Iris pigment epithelial cell (primary cell): ENCODE measurements at places on chromosomes 1 and 21.

- no peak for DNase-seq
Measured at GRCh38 chr1:156073110-156073687, 9.1 kb downstream of the MEX3A start.

DNA sequence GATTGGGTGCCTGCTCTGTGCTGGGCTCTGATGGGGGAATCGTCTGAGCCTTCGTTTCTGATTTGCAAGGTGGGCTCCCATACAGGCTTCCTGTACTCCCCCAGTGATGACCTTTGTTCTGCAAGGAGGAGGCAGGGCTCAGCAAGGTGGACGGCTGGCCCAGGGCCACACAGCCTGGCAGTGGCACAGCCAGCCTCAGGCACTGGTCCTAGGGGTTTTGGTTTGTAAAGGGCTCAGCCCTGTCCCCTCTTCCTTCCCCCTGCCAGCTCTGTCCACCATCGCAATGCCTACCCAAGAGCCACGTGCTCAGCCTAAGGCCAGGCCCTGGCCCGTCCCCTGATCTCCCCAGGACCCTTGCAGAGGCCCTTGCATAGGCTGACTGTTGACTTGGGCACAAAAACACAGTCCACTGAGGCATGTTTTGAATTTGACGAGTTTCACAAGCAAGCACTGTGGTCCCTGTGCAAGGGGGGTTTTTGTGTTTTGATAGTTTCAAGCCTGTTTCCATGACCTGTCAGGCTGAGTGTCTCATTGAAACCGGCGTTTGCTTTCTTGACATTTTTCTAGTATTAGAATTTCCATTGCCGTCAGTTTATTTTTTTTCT lies 39.5 kb upstream of the TNFRSF1B start:
- DNase-seq: no peak

DNA sequence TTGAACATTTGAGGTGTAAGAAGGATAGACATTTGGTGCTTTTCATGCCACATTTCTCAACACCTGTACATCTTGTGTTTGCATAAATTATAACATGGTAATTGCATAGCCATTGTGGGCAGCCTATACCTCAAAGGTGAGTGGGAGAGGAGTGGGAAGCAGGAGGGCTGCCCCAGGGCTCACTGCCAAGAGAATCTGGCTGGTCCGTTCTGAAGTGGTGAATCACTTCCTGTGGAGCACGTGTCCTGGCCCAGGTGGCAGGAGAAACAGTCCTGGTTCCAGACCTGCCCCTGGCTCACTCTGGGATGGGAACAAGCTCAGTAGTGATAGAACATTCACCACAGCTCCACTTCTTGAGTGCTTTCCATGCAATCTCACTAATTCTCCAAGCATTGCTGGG lies 11.6 kb upstream of the OLFML2B start:
- peak; percentile 27 for DNase-seq

DNA sequence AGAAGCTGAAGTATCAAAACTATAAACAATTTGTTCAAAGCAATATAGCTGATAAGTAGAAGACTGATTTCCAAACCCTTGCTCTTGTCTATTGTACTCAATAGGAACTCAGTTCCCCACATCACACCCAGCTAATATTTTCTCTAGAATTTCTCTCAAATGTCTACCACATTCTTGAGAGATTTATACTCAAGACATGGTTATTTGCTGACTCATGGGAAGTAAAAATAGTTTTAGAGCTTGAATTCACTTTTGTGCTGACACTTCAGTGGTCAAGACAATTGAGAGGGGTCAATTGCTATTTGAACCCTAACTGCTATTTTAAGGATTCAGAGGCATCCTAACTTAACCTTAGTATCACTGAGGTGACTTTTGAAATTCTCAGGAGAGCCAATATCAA lies 99.0 kb downstream of the TNNI3K start:
- DNase-seq: peak; percentile 10

DNA sequence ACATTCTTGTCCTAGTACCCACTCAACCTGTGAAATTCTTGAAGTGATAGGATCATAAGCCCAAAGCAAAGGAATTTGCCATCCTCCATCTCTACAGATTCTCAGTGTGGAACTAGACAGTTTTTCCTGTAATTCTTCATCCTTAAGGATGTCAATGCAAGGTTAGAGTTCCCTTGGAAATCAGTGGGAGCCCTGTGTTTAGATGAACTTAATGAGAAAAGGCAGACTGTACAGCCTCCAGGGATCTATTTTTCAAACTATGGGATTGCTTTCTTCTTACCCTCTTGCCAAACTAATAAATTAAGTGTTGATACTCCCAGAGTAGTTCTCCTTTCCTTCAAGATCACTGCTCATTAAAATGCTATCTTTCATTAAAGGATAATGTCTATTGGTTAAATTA lies 78.1 kb upstream of the OLFM3 start:
- DNase-seq: no peak

- DNase-seq: no peak
Measured at GRCh38 chr21:27101523-27101922, 134.6 kb upstream of the ADAMTS5 start.

DNA sequence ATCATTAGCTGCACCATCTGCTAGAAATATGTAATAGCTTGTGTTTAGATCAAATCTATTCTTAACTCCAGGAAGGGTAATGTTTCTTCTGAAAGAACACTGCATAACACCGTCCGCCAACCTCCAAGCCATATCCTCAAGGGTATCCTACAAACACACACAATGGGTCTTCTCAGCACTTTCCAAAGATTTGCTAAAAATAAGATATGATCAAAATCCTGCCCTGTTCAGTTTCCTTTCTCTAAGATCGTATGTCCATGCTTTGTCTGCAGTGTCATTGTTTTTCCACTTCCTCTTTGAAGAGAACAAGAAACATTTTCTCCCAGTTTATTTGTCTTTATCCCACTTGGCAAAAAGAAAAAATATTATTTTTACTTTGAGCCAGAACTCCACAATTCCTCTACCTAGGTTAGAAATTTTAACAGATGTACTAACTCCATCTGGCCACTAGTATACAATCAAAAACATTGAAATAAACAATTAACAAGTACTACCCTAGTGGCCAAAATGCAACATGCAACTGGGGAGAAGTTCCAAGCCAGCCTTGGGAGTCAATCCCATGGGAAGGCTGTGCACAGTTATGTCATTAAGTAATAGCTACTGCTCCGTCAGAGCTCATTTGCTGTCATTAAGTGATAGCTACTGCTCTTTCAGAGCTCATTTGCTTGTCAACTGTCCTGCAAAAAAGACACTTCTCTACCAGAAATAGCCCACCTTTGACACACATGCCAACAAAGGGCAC lies 37.8 kb downstream of the FRRS1 start:
- peak; percentile 23 for DNase-seq

- no peak for DNase-seq
Measured at GRCh38 chr1:54800899-54801759, at the start of gene TTC22. TSS of gene TTC22 (minus strand) at chr1:54801323. CDS start at chr1:54801163, 160 bp downstream.

DNA sequence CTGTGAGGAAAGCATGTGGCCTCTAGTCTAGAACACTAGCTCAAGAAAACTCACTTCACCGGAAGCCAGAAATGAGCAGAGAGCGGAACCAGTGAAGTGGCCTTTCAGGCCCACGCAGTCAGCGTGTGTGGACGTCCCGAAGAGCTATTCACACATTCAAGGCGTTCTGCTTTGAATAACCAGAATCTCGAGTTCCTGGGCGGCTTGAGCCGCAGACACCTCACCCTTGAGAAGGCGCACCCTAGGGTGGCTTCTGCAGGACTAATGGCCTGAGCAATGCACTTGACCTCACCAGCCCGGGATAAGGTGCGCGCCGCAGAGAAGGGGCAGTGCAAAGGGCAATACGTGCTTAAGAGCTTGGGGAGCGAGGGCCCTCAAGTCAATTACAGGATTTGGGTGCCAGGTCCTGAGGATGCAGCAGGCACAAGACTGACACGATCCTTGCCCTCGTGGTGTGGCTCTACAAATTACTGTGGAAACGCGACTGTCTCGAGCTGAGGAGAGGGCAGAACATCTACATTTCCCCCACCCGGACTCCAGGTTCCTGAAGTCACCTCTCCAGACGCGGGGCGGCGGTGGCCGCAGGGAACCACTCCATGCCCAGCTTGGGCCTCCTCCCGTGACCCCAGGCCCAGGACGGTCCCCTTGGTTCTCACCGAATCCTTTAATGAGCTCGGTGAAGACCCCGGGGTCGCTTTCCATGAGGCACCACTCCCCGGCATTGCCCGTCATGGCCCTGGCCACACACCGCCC lies 455 bp downstream of the UCHL5 start:
- DNase-seq: peak; percentile 67

DNA sequence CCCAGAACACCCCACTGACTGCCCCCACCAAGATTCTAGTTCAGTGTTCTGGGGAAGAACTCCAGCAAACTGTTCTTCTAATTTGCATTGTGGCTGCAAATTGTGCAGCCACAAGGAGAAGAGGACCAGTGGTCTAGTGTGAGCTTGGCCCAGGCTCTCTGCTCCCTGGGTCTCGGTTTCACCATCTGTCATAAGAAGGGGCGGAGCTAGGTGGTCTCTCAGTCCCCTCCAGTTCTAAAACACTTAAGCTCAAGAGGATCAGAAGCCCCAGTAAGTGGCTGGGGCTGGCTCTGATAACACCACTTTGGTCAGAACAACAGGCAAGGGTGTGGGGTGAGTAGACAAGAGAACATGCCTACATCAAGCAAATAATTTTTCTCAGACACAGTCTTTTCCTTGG lies 99.9 kb downstream of the BEND5 start:
- no peak for DNase-seq

- DNase-seq: no peak
Measured at GRCh38 chr1:118184739-118185083, 317 bp downstream of the SPAG17 start.

GRCh38 chr1:172758259-172758658 lies 99.4 kb downstream of the FASLG start:
- no peak for DNase-seq

DNA sequence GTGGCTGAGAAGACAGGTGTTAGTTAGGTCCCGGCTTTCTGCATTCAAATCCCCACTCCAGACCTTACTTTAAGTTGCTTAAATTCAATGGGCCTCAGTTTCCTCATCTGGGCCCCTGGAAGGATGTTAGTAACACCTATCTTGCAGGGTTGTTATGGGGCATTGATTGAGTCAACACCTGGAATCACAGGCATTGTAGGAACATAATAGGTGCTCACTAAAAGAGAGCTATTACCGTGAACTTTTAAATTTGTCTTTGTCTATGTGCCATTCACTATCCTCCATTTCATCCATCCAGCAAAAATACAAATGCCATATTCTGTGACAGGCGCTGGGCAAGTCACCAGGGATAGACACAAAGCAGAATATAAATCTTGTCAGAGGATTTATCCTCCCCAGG lies 10.5 kb upstream of the MAPKAPK2 start:
- DNase-seq: no peak

DNA sequence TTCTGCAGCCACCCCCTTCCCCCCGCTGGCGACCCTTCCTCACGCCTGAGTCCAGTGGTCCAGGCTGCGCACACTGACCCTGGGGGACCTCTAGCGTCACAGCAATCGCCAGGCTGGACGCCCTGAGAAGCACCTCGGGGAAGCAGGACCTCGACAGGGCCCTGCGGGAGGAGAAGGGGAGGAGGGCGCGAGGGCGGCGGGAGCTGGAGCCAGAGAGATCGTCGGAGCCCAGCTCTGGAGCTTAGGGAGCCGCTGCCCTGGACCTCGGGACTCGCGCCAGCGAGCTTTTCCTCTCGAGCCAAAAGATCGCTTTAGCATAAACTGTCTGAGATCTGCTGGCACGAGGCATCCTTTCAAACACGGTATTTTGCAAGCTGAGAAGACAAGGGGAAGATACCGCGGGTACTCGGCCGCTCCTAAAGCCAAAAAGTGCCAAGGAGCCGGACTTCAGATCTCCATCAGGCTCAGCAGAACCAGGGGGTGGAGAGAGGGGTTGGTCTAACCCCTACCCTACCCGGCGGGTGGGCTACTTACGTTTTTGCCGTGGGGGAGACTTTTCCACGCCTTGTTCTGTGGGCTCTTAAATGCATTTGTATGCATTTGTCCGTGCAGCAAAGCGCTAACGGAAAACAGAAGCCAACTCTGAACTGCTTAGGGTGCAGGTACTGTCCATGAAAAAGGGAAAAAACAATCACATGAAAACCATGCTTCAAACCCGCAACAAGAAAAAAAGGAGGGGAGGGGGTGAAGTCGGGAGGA lies 586 bp downstream of the COL24A1 start:
- peak; percentile 35 for DNase-seq
